Small intestine (tissue), 16 donors: ENCODE measurements at places on chromosomes 2 and 18. TPM values are rescaled to one million over a fixed set of nuclear protein-coding genes. Genes with fewer than 3 reads are reported as not detected.
A peak's percentile ranks its signal among the peaks of the same experiment; 100 is the strongest.

DNA sequence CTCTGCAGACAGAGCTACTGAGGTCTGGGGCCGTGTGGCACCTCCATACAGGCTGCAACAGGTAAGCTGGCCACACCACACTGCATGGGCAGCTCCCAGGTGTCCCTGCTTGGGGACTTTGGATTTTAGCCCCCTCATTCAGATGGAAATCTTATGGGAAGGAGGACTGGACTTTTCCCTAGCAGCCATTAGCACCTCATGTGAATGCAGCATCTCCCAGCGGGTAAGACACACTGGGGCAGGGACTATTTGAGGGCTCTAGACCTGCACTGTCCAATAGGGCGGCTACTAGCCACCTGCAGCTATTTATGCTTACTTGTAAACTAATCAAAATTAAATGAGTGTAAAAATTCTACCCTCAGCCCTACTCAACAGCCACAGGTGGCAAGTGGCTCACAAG, 34.2 kb upstream of the GLI2 start:
- no peak overlapping the region for H3K4me3 ChIP-seq
- no peak for DNase-seq
- H3K36me3 ChIP-seq = no peaks in the 10 kb centered on the region
- no peaks in the 10 kb centered on the region for H3K4me1 ChIP-seq
- H3K27ac ChIP-seq = no peak overlapping the region
- peaks cover 12% of the 10 kb centered on the region for H3K27me3 ChIP-seq

DNA sequence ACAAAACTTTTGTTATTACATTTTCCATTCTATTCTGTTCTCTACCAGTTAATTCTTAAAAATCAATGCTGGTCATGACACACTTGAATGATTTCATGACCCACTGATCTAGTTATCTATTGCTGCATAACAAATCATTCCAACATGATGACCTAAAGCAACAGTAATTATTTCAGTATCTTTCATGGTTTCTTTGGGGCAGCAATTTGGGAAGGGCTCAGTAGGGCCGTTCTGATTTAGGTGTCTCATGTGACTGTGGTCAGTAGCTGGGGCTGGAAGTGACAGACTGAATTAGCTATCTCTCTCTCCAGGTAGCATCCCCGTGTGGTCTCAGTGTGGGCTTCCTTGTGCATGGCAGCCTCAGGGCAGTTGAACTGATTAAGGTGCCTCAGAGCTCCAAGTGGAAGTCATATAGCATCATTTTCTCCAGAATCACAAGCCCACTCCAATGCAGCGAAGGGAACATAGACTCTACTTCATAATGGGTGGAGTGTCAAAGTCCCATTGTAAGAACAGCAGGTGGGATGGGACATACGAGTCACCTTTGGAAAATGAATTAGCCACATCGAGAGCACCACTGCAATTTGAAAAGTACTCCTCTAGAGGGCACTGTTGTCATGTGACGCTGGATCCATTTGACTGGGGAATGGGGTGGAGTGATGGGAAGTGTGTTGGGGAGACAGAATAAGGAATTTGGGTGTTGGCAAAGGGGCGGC, 39.1 kb upstream of the FAM136A start:
- no peak overlapping the region for H3K27ac ChIP-seq
- peaks cover 6% of the 10 kb centered on the region for H3K27me3 ChIP-seq
- no peaks in the 10 kb centered on the region for H3K4me1 ChIP-seq
- H3K36me3 ChIP-seq = no peaks in the 10 kb centered on the region

GRCh38 chr2:107376909-107377308, 449.8 kb upstream of the RGPD4 start:
- H3K4me3 ChIP-seq = no peak overlapping the region
- no peaks in the 10 kb centered on the region for H3K36me3 ChIP-seq

Gene IHH
- 95.4 TPM for polyA plus RNA-seq

DNA sequence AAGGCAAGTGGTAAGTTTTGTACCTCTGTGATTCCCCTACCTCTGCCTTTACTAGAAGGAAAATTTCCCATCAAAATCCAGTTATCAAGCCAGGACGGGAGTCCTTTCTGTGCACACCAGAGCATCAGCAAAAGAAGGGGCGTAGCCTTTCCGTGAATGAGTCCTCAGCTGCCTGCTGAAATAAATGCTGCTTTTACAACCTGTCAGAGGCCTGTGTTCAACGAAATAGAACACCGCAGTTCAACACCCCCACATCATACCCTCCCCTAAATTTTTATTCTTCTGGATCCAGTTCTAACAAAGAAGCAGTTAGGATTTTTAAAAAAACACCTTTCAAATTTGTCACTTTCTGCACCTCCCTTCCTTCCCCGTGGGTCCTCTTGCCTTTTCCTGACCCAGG, 135.8 kb downstream of the SETBP1 start:
- no peak overlapping the region for H3K4me3 ChIP-seq
- no peaks in the 10 kb centered on the region for H3K27me3 ChIP-seq
- no peak for DNase-seq
- no peaks in the 10 kb centered on the region for H3K4me1 ChIP-seq
- no peaks in the 10 kb centered on the region for H3K36me3 ChIP-seq

Gene FIGN
- polyA plus RNA-seq = 0.64 TPM

- no peaks in the 10 kb centered on the region for H3K36me3 ChIP-seq
- H3K4me1 ChIP-seq = no peaks in the 10 kb centered on the region
- H3K27me3 ChIP-seq = peaks cover 5% of the 10 kb centered on the region
- H3K27ac ChIP-seq = no peak overlapping the region
- DNase-seq = peak; percentile 4
These were observed 10.9 kb upstream of the DLX2 start for GRCh38 chr2:172113617-172114016.

- no peak overlapping the region for H3K4me3 ChIP-seq
- no peaks in the 10 kb centered on the region for H3K36me3 ChIP-seq
- DNase-seq = peak; percentile 72
- H3K27me3 ChIP-seq = no peaks in the 10 kb centered on the region
- peaks cover 21% of the 10 kb centered on the region for H3K4me1 ChIP-seq
These were observed 6.0 kb downstream of the RPIA start for GRCh38 chr2:88697370-88698026.

DNA sequence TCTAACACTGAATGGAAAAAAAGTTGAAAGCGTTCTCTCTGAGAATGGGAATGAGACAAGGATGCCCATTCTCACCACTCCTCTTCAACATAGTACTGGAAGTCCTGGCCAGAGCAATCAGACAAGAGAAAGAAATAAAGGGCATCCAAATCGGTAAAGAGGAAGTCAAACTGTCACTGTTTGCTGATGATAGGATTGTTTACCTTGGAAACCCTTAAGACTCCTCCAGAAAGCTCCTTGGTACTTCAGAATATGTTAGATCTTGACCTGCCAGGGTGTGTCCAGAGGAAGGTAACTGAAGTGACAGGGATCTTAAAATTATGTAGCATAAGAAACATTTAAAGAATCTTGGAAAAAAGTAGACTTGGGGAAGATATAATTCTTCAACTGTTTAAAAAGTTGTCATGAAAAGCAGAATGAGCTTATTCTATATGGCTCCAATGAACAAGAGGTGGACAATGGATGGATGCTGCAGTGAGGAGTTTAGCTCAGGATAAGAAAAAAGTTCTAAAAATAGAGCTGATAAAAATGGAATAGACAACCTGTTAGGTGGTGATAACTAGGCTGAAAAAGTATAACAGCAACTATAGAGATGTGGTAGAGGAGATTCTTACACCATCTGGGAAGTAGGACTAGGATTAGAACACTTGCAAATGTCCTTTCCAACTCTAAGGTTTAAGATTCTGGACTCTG, 16.8 kb upstream of the SULT1C4 start:
- H3K4me3 ChIP-seq = no peak overlapping the region
- H3K27ac ChIP-seq = no peak overlapping the region
- DNase-seq = no peak
- H3K4me1 ChIP-seq = no peaks in the 10 kb centered on the region

DNA sequence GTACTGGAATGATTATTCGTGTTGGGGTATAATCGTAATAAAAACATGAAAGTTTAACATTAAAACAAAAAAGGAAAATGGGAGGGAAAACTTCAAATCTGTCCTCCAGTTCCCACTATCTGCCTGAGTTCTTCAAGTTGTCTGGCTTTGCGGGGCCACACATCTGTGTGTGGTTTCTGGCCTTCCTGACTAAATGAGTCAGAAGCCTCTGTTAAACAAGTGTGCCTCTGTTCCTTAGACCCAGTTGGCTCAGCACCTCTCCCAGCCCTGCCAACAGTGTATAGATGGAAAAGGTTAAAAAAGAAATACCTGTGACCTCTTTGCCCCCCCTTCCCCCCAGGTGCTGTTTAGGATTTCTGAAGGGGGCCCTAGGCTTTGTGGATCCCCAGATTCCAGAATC, 30.2 kb downstream of the XDH start:
- no peak overlapping the region for H3K4me3 ChIP-seq
- no peak overlapping the region for H3K27ac ChIP-seq
- peaks cover 13% of the 10 kb centered on the region for H3K36me3 ChIP-seq
- H3K27me3 ChIP-seq = no peaks in the 10 kb centered on the region

DNA sequence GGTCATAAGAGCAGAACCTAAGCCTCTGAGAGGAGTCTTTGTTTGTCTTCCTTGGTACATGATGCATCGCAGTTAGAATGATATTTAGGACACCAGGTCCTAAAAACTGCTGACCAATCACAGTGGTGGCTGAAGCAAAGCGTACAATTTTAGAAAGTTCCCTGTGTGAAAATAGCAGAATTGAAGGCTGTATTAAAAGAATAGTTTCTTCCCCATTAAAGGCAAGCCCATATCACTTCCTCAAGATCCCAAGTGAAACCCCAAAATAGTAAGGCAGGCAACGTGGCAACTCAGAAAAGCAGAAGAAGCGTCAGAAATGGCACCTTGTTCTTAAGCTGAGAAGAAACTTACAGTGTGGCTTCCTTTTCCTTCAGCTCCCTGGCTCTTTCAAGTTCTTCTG, 154.8 kb upstream of the PGAP1 start:
- H3K27ac ChIP-seq = no peak overlapping the region
- no peaks in the 10 kb centered on the region for H3K4me1 ChIP-seq
- H3K36me3 ChIP-seq = peaks cover 3% of the 10 kb centered on the region
- no peak for DNase-seq

- H3K27me3 ChIP-seq = no peaks in the 10 kb centered on the region
- DNase-seq = no peak
- peaks cover 3% of the 10 kb centered on the region for H3K36me3 ChIP-seq
- no peak overlapping the region for H3K4me3 ChIP-seq
These were observed 37.7 kb downstream of the ZC3H15 start for GRCh38 chr2:186523791-186524190.

DNA sequence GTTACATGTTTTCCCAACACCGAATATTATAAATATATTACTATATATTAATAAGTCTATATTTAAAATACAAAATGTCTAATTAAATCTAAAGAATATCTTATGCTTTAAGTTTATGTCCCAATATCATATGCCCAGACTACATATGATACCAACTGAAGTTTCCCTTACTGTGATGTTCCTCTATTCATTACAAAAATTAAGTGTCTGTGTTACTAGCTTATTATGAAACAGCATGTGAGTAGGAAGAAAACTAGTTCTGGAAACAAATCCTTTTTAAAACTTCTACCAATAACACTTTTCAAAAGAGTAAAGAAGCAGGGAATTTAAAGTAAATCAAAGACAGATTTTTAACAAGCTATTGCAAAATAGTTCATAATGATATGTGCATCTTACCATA, 17.8 kb downstream of the HNRNPLL start:
- peaks cover 19% of the 10 kb centered on the region for H3K36me3 ChIP-seq
- no peak overlapping the region for H3K27ac ChIP-seq
- H3K4me1 ChIP-seq = no peaks in the 10 kb centered on the region
- DNase-seq = no peak
- no peak overlapping the region for H3K4me3 ChIP-seq

Gene FBLN7
- not detected for polyA plus RNA-seq

DNA sequence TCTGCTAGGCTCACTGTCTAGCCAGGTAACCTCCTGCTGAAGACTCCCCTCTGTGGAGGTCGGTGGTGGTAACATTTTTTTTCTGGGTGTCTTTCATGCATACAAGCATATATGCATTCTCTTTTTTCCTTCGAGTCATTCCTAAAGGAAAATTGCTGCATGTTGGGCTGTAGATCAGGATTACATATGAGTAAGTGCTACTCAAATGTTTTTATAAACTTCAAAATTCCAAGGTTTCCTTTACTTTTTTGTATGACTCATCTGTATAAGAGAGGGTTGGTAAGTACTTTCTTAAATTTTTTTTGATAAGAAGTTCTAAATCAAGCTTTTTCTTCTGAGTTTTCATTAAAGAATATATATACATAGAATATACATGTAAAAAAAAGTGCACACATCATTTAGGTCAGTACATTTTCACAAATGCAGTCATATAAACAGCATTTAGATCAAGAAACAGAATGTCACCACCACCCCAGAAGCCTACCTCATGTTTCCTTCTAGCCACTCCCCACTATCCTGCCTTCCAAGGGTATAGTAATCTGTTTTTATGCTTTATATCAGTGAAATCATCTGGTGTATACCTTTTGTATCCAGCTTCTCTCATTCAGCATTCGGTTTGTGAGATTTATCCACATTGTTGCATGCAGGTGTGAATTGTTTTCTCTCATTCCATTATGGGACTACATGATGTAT, 128.0 kb upstream of the MAP3K20 start:
- no peaks in the 10 kb centered on the region for H3K4me1 ChIP-seq
- no peak for DNase-seq
- H3K36me3 ChIP-seq = no peaks in the 10 kb centered on the region
- no peak overlapping the region for H3K27ac ChIP-seq
- H3K4me3 ChIP-seq = no peak overlapping the region

- H3K27ac ChIP-seq = no peak overlapping the region
- no peaks in the 10 kb centered on the region for H3K27me3 ChIP-seq
- no peaks in the 10 kb centered on the region for H3K36me3 ChIP-seq
- no peaks in the 10 kb centered on the region for H3K4me1 ChIP-seq
- DNase-seq = no peak
These were observed 173.9 kb upstream of the ERBB4 start for GRCh38 chr2:212712466-212712865.

Gene RGPD3
- polyA plus RNA-seq = not detected

DNA sequence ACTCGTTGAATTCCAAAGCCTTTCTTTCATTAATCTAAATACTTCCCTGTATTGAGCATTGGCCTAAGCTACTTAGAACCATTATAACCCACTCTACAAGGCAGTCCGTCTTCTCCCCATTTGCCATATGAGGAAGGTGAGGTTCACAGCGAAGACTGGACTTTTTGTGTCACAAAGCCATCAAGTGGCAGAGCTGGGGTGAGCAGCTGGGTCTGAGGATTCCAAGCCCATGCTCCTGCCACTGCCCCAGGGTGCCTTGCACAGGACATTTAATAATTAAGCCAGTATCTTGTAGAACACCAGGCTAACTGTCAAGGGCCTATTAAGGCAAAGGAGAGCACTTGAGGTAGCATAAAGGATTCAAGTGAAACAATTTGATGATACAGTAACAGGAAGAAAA, 68.8 kb upstream of the ZNF397 start:
- no peak overlapping the region for H3K27ac ChIP-seq
- H3K4me3 ChIP-seq = no peak overlapping the region
- no peaks in the 10 kb centered on the region for H3K27me3 ChIP-seq
- no peaks in the 10 kb centered on the region for H3K36me3 ChIP-seq

DNA sequence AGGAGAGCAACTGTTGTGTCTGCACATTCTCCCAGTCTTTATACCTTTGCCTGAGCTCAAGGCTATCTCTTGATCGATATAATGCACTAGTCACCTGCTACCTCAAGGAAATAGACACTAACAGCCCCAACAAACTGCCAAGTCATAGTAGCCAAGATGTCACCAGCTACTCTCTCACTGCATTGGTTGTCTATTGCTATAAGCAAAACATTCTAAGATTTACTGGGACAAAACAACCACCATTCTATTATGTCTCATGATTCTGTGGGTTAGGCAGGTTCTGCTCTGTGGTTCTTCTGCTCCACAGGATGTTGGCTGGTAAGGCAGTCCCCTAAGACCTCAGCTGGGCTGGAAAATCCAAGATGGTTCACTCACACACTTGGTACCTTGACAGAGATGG, 28.5 kb upstream of the MLPH start:
- H3K4me1 ChIP-seq = no peaks in the 10 kb centered on the region
- no peaks in the 10 kb centered on the region for H3K36me3 ChIP-seq
- no peak for DNase-seq

- H3K27me3 ChIP-seq = no peaks in the 10 kb centered on the region
- H3K27ac ChIP-seq = no peak overlapping the region
- no peak for DNase-seq
These were observed 209.5 kb downstream of the PIEZO2 start for GRCh38 chr18:10939822-10940221.
